ENCODE measurements at places on chromosomes 13 and 19.

GRCh38 chr13:37954191-37954590 is 84.6 kb upstream of the TRPC4 start:
- DNase-seq: no peak

DNA sequence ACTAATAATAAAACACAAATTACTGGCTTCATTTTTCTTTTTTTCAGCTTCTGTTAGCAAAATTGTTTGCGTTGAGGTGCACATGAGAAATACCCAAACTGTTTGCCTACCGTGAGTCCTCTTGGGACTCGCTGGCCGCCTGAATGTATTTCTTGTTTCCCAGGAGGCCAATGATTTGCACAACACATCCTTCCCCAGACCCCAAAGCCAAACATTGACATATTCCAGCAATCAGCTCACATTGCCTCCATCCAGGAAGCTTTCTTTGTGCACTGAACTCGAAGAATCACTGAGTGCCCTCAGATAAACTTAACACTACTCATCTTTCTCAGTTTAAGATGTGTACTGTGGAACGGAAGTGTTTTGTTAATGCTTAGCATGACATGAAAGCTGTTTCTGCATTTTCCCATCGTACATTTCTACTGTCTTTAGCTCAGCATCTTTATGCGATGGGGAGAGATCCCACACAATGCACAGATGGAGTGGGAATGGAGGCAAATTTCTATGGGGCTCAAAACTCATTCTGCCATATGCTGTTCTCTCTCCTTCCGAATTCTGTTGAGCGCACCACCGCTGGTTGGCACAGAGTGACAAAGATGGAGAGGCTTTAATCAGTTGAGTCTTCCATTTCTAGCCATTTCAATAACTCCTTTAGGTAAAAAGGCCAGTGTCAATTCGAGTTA is 399.5 kb downstream of the RFC3 start:
- no peak for DNase-seq

DNA sequence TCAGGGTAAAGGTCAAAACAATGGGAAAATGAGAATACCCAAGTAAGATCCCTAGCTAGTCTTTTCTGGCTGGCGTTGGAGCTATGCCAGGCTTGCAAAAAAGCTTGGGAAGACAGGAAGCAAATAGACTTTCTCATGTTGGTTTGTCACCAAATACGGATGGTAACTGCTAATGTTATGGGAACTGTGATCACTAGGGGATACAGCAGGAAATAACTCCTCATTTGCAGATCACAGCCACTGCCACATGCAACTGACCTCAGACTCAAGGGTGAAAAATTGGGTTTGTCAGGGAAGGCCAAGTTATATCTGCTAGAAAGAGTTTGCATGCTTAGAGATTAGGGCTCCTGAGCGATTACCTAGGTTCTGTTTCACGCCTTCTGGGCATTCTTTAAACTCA is 162.9 kb downstream of the NHLRC3 start:
- DNase-seq: no peak

GRCh38 chr19:18848878-18849661 is 17.3 kb downstream of the UPF1 start:
- no peak for DNase-seq

GRCh38 chr19:3099347-3100145 is 5.4 kb downstream of the GNA11 start:
- no peak for DNase-seq
